Neural crest cell (in vitro differentiated cells): ENCODE measurements at places on chromosomes 4 and X.
A peak's percentile ranks its signal among the peaks of the same experiment; 100 is the strongest.

DNA sequence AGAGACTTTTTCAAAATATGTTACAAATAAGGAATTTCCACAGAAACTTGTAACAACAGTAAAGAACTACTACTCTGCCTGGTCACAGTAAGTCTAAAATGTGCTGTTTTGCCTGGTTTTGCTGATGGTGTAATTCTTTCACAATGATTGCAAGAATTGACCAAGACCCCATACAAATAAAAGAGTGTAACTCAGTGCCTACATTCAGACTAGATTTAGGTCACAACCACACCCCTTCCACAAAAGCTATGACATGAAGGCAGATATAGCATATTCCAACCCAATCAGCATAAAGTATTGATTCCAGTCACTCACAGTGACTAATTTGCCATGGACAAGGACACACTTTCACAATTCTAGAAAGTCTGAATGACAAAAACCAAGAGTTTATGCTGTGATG lies 53.7 kb upstream of the TMPRSS11F start:
- DNase-seq = no peak

DNA sequence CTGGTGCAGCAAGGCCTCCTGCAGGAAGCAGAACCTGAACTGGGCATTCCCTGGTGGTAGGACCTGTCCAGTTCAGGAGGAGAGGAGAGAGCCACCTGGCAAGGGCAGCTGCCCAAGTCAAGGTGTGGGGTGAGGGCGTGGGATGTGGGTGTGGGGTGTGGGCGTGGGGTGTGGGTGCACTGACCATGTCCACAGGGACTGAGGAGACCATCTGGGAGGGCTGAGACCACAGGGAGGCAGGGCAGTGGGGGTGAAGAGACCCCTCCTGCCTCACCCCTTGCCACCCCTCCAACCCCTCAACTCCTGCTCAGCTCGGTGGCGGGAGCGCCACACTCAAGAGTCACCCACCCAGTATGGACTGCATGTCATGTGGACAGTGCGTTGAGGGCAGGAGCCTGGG lies 117.9 kb downstream of the CPZ start:
- DNase-seq = no peak

DNA sequence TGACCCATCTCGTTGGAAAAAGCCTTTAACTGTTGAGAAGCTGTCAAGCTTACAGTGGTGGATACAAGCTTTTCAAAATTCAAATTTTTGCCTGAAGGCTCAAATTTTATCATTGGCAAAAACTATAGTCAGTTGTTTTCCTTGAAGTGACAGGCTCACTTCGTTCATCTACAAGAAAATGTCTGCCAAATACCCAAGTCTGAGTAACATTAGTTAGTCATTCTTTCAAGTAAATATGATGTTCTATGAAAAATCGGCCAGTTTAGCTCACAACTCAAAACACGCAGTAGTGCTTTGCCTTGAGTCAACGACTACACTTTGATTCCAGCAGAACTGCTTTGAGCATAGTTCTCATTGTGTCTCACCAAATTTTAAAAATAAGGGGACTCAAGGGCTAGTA lies 170.3 kb upstream of the MAMLD1 start:
- no peak for DNase-seq

DNA sequence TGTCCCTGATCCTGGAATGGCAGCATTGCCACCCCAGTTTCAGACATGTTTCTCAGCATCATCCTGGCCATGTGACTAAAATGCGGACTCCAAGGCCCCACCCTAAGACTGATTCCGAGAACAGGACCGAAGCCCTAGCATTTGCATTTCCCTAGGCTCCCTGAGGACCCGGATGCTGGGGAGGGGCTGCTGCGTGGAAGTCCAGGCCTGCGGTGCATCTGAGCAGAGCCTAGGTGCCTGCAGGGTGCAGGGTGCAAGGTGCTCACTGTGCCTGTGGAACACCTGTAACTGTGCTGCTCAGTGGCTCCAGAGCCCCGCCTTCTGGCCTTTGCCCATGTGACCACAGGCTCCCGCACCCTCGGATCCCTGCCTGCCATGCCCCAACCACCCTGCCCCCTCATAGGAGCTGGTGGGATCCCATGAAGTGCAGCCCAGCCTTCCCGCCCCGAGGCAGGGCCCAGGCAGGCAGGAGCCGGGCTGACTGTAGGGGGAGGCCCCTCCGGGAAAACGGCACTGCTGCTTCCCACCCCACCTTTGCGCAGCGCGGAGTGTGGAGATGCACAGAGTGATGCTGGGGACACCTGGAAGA lies 14.9 kb downstream of the PNMA6F start:
- no peak for DNase-seq

- DNase-seq = peak; percentile 45
These were observed 213 bp downstream of the NFKB1 start for GRCh38 chr4:102501447-102501696.

DNA sequence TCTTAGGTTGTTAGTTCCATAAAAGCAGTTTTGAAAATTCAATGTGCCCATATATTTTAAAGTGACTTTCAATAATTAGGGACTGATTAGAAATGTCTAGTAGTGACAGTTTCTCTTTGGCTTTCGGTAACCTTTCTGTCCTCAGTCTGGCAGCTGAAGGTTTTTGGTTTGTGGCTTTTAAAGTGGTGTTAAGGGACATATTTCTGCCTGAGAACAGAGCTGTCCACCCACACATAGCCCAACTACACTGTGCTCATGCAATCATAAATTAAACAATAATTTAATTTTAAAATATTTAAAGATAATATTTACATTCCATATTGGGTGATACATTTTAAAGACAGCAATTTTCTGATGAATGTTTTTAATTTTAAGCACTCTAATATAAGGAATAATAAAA lies 335.0 kb upstream of the TENM3 start:
- DNase-seq = no peak

DNA sequence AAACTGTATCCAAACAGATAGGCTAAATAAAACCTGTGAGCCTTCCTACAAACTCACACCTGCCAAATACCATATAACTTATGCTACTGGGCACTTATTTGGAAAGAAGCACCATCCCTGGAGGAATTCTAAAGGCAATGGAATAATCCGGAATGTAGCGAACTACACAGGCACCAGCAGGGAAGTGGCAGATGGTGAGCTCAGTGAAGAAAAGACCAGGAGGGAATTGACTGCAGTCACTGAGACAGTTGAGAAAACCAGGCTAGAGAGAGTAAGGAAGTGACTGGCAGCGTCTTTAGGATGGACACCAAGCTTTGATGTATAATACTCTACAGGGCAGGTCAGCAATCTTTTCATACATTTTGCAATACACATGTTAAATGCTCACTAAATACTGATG lies 16.3 kb downstream of the NDNF start:
- no peak for DNase-seq

GRCh38 chr4:99715286-99715685 lies 57.7 kb upstream of the C4orf54 start:
- no peak for DNase-seq

DNA sequence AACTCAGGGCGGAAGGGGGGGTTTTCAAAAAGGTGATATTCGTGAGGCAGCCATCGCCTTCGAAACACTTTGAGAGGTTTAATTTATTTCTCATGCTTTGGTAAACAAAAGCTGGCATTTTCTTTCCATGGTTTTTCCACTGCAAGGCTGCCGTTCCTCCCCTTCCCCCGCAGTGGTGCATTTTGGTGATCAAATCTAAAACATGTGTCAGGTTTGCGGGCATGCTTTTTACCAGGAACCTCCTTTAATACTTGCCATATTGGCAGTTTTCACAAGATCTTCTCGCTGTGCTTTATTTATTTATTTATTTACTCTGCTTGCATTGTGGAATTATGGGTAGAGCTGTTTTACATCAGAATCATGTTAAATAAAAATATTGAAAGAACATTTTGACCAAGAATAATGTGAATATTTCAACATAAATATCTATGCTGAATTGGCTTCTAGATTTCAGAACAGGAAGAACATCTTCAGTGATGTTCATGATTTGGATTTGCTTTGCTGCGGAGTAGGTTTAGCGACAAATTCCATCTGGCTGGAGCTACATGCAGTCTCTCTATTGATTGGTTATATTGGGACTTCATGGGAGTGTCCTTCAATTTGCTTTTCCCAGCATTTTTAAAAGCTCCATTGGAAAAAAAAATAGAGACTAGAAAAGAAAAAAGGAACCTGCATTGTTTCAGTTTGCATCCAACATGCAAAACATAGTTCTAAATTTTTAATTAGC lies 54.4 kb downstream of the STOX2 start:
- DNase-seq = no peak

DNA sequence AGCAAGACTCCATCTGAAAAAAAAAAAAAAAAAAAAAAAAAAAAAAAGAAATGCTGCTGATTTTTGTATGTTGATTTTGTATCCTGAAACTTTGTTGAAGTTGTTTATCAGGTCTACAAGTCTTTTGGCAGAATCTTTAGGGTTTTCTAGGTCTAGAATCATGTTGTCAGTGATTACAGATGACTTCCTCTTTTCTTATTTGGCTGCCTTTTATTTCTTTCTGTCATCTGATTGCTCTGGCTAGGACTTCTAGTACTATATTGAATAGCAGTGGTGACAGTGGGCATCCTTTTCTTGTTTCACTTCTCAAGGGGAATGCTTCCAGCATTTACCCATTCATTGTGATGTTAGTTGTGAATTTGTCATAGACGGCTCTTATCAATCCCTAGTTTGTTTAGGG lies 334.4 kb downstream of the SPRY1 start:
- DNase-seq = no peak

- DNase-seq = no peak
These were observed 1.8 kb downstream of the DCAF8L2 start for GRCh38 chrX:27591938-27592337.

DNA sequence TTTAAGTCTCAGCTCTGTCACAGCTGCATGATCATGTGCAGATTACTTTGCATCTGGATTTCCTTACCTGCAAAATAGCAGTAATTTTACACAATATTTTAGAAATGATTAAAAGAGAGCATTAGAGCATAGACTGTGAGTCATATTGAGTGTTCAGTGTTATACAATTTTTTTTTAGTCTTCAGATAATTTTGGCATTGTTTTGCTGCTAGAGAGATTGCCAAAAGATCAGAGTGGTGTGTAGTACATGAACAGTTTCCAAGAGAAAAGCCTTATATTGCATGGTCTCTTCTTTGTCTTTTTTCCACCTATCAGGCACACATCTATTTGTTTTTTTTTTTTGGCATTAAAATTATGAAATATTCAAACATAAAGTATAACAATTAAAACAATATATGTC lies 209.6 kb upstream of the TLL1 start:
- DNase-seq = no peak

DNA sequence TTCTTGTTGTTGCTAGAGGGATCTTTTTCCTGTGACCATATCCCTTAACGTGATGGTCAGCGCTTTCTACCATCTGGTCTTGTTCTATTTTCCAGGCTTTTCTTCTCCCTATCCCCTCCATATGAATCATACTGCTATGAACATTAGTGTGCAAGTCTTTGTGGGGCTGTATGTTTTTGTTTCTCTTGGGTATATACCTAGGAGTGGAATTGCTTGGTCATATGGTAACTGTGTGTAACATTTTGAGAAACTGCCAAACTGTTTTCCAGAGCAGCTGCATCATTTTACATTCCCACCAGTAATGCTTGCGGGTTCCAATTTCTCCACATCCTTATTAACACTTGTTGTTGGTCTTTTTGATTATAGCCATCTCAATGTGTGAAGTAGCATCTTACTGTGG lies 121.4 kb downstream of the SPRY1 start:
- DNase-seq = no peak

GRCh38 chrX:112834031-112834845 lies 6.4 kb downstream of the AMOT start:
- no peak for DNase-seq

GRCh38 chr4:16289897-16290554 lies 63.8 kb upstream of the TAPT1 start:
- DNase-seq = peak; percentile 20

DNA sequence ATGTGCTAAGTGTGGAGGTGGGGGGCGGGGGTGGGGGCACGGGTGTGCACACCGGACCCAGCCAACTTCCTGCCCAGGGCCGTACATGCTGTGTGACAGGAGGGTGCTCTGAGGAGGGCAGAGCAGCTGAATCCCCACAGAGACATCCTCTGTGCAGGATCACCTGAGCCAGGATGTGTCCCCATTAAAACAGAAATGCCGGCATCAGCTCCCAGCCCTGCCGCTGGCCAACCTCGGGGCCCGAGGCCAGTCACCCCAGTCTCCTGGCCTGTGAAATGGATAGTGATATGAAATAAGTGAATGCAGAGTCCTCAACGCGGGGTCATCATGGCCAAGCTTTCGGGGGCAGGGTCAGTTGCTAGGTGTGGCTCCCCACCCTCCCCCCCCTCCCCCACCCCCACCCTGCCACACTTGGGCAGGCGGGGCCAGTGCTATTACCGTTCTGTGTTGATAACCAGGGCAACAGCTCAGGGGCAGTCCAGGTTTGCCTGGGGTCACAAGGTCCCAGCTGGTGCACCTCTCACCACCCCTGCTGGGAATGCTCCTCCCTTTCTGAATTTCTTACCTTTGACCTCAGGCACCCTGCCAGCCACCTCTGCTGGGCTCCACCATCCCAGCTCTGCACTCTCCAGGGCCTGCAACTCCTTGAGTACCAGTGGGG lies 227.2 kb upstream of the PSAPL1 start:
- no peak for DNase-seq

- no peak for DNase-seq
These were observed 10.0 kb downstream of the AWAT2 start for GRCh38 chrX:70039758-70040157.

GRCh38 chr4:156889616-156890594 lies 81.7 kb downstream of the PDGFC start:
- no peak for DNase-seq

DNA sequence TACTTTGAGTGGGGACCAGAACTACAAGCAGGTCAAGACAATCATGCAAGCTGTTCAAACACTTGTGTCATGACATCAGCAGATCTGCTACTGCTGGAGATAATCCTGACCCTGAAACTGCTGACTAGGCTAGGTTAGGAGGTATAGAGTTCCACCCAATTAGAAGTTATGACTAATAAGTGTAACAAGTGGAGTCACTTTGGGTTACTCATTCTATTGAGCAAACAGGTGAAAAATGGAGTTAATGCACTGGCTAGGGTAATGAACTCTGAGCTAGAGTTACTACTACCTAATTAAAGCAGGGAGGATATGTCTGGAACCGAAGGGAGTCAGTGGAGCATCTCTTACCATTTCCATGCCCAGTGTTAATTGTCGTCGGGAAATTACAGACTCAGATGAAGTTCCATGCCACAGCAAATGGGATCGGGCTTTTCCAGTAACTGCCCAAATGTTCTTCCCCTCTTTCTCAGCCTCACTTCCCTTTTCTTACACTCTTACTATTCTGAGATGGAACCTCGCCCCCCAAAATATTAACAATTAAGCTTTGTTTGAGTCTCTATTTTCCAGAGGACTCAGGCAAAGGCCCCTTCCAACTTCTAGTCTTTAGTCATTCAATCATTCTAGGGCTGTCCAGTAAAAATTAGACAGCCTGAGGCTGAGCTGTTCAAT lies 19.8 kb upstream of the MANBA start:
- no peak for DNase-seq

GRCh38 chr4:4677556-4678522 lies 136.0 kb upstream of the STX18 start:
- DNase-seq = peak; percentile 46

- DNase-seq = no peak
These were observed 18.8 kb upstream of the C4orf36 start for GRCh38 chr4:86910820-86911684.
